ENCODE measurements at places on chromosomes 2 and 18.

DNA sequence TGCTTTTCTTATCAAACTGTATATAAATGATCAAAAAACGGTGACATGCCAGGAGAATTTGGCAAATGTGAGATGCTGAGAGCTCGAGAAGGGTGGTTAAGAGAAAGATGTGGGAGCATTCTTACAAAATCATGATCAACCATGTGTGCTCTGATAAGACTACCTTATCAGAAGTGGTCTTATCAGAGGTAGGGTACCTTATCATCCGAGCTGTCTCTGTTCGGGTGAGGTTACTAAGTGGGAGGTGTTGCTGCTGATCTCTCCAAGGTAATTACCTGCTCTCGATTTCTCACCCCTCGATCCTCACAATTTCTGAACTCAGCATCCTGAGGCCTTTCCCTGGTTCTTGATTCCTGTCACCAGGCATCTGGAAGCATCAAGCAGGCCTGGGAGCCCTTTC, 813.0 kb upstream of the ID2 start:
- no peak for DNase-seq

DNA sequence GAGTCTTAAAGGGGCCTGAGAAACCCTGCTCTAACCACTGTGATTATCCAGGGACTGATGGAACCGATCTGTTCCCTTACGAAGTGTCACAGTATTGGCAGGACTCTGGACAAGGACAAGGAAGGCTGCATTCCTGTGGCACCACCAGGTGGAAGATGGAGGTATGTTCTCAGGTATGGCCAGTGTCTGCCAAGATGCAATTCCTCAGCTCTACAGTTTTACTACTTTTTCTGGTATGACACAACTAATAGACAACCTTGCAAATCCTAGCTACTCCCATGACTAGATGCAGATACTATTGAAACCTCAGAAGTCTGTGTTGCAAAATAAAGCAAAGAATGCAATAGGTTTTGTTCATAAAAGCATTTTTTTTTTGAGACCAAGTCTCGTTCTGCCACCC, 14.6 kb downstream of the RAB31 start:
- DNase-seq: no peak

DNA sequence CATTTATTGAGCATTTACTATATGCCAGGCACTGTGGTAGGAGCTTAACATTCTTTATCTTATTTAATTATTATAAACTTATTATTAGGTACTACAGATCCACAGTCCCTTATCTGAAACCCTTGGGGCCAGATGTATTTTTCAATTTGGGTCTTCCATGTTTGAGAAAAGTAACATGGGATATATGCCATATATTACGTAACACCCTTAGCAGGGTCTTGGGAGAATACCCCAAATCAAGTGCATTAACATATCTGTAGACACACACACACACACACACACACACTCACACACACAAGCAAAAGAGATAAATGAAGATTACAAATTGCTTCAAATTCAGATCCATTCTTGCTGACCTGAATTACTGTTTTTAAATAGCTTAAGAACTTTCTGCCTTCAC, 13.7 kb downstream of the NTSR2 start:
- no peak for DNase-seq

DNA sequence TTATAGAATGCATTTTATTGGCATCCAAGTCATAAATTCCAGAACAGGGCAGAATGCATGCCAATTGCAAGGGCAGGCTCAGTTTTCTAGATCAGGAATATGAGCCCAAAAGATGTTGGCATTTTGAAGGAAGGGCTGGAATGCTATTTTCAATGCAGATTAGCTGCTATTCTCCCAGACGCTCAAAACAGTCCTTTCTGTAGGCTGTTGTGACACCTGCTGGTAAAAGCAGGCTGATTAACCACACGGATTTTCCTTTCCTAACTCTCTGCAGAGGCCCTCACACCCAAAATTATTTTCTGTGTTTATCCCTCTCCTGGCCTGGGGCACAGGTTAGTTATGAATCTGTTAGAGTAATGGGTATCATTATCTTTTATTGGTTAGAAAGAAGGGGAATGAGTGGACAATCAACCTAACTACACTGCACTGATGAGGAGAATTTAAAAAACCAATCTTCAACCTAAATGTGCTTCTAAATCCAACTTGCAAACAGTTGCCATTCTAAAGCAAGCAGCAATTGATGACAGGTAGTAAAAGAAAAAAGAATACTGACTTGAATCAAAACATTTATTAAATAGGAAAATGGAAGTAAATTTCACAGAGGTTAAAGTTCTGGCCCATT, 94.0 kb downstream of the PLA2R1 start:
- peak; percentile 7 for DNase-seq

GRCh38 chr2:239724851-239725550, 300.1 kb downstream of the NDUFA10 start:
- no peak for DNase-seq

- peak; percentile 67 for DNase-seq
Measured at GRCh38 chr18:23515911-23516546, 12.7 kb downstream of the RMC1 start.

GRCh38 chr2:127771756-127772155, 39.2 kb downstream of the WDR33 start:
- DNase-seq: no peak

DNA sequence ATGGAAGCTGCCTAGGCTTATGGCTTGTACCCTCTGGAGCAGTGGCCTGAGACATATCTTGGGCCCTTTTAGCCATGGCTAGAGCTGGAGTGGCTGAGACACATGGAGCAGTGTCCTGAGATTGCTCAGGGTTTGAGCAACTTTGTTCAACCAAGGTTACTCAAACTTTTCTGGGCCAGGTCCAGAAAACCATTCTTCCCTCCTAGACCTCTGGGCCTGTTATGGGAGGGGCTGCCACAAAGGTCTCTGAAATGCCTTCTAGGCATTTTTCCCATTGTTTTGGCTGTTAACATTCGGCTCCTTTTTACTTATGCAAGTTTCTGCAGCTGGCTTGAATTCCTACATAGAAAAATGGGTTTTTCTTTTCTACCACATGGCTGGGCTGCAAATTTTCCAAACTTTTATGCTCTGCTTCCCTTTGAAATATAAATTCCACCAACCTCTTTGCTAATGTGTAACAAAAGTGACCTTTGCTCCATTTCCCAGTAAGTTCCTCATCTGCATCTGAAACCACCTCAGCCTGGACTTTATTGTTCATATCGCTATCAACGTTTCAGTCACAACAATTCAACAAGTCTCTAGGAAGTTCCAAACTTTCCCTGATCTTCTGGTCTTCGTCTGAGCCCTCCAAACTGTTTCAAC, 84.9 kb upstream of the MAP4K3 start:
- DNase-seq: no peak

DNA sequence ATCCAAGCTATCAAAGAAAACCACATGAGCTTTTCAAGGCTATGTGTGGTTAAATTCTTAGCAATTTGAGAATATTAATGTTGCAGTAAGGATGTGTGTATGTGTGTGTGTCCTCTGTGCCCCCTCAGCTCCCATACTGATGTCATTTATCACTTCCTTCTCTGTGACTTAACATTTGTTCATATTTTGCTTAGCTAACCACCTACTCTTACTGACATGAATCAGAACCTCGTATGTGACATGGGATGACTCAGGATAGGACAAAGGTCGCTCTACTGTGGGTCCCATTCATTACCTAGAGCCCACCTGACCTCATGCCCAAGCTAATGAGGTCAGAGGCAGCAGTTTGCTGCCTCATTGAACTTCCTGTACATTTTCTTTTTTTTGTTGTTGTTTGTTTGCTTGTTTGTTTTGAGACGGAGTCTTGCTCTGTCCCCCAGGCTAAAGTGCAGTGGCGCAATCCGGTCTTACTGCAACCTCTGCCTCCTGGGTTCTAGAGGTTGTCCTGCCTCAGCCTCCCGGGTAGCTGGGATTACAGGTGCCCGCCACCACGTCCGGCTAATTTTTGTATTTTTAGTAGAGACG, 36.3 kb downstream of the MOGAT1 start:
- no peak for DNase-seq

- no peak for DNase-seq
Measured at GRCh38 chr2:136376211-136376610, 258.3 kb upstream of the CXCR4 start.

GRCh38 chr2:48719480-48720177, 35.9 kb downstream of the LHCGR start:
- no peak for DNase-seq

- no peak for DNase-seq
Measured at GRCh38 chr18:59877361-59877760, 22.4 kb upstream of the PMAIP1 start.

DNA sequence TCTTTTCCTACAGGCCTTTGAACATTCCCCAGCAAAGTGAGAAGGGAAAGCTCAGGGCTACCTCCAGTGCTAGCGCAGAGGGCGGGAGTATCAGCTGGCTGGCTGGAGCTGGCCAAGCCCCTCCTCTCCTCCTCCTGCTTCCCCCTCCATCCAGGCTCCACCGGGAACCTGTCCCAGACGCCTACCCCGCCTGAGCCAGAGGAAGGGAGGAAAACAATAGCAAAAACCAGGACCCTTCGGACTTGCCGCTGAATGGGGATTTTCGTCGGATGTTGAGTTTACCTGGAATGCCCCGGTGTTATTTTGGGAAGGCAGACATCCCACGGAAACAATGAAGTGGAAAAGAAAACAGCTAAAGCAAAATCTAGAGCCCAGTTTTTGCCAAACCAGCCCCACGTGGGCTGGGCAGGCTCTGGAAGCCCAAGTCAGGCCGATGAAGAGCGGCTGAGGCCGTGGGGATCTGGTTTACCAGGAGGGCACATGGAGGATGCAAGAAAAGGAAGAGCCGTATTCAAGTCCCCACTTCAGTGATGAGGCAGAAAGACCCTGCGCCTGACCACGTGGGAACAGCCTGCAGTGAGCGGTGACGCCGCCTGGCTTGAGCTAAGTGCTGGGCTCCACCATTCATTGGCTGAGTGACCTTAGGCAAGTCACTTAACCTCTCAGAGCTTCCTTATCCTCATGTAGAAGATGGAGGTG, 100.4 kb upstream of the LCLAT1 start:
- DNase-seq: no peak

DNA sequence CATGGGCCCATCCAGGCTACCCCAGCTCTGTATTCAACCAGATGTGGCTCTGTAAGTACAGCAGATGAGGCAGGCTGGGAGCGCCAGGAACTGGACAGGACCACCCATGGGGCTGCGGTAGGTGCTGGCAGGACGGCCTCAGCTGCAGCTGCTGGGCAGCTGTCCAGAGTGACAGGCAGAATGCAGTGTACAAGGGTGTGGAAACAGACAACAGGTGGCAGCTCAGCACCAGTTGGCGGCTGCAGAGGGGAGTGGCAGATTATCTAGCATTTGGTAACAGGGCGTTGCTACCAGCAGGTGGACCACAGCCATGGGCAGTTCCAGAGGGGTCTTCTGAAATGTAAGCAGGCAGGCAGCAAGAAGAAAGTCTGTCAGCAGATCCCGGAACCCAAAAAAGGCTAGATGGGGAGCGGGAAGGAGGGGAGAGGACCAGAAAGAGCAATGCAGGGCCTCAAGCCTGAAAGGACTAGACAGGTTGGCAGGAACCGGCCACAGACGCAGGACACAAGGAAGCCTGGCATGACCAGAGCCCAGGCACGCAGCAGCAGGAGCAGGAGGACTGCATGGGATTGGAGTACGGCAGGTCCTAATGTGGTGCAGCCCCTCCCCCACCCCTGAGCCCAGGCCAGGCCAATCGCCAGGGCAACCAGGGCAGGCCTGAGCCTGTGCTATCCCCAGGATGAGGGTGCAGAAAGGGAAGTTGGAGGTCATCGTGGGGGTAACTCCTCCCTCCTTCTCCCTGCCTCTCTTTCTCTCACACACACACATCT, 24.7 kb downstream of the PKDCC start:
- DNase-seq: no peak

DNA sequence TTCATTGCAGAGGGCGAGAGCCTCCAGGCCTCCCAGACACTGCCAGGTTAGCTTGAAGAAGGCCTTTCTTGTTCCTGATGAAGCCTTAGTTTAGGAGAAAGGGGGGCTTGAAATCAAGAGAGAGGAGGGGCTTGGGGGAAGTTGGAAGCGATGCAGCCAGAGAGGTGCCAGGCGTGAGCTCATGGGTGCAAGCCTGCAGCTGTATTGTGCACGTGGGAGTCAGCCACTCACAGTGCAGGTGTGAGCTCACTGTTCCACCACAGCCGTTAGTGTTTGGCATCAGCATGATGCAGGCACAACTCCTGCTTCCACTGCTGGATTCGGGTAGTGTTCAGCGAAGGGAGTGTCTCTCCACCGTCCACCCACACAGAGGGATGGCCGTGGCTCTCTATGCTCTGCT, 68.4 kb upstream of the ALPP start:
- no peak for DNase-seq
